ENCODE measurements at places on chromosomes 7 and 10.
A peak's percentile ranks its signal among the peaks of the same experiment; 100 is the strongest.

DNA sequence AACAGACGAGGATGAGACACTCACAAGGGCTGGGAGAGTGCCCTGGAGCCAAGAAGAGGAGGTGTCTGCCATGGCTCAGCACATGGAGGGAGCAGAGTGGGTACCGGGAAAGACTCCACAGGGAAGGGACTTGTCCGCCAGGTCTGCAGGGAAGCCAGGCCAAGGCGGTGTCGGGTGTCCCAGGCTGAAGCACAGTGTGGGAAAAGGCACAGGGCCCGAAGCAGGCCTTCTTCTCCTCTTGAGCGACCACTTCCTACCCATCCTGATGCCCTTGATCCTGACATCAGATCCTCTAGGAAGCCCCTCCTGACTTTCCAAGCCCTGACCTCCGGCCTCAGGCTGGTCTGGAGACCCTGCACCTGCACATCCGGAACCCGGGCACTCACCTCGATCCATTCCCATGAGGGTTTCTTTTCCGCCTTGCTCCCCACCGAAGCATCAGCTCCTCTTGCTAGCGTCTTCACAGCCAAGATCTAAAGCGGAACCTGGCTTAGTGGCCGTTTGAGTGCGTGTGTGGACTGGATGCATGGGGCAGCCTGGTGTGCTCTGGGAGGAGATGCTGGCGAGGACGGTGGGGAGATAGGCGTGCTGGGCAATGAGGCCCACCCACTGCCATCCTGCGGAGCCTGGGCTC lies 8.5 kb downstream of the CALML3 start:
- no peak for DNase-seq

GRCh38 chr10:87696922-87697745 lies 37.5 kb downstream of the PAPSS2 start:
- no peak for DNase-seq

GRCh38 chr7:74443543-74444247 lies 10.0 kb upstream of the GTF2IRD1 start:
- DNase-seq: no peak

DNA sequence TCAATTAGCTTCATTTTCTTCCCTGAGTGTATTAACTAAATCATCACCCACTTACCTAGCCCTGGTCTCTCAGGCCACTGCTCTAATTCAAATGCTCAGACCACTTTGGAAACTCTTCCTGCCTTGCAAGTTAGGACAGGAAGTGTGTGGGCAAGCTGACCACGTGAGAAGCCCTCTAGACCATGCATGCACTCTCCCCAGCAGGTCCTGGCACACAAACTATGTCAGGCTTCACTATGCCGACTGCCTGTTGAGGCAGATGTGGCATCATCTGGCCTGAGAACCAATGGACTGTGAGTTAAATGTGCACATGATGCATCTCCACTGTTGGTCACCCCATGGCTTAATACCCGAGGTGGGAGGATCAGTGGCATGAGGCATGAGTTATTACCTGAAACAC lies 439.6 kb downstream of the GRID1 start:
- DNase-seq: no peak

DNA sequence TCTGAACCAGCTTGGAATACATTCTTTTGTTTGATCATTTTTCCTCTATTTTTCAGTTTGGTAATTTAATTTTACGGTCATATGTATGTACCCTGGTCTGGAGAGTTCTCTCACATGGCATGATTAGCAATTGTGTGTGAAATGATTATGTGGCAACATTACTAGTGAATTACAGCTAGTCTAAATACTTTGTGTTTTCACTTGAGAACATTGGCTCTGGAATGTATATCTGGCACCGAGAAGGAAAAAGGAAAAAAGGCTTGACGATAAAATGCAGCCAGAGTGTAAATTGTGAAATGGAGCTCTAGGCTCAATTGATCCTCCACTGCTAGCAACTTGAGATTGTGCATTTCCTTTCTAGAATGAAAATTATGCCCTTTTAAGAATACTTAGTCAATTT lies 397.2 kb downstream of the EXOC4 start:
- no peak for DNase-seq

DNA sequence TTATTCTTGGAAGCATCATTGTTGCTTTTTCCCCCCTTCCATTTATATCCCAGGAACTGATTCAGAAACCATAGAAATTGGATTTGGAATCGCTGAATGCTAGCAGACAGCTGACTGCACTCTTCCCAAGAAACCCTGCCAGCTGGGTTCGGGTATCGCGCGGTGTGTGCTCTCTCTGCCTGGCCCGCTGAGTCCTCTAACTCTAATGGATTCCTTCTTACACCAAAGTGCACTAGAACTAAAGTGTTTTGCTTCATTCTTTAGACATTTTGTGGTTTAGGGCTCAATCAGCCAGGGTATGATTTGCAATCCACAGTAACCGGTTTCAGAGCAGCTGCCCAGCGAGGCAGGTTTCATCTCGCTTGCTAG lies 92.2 kb downstream of the EGFR start:
- peak; percentile 89 for DNase-seq

DNA sequence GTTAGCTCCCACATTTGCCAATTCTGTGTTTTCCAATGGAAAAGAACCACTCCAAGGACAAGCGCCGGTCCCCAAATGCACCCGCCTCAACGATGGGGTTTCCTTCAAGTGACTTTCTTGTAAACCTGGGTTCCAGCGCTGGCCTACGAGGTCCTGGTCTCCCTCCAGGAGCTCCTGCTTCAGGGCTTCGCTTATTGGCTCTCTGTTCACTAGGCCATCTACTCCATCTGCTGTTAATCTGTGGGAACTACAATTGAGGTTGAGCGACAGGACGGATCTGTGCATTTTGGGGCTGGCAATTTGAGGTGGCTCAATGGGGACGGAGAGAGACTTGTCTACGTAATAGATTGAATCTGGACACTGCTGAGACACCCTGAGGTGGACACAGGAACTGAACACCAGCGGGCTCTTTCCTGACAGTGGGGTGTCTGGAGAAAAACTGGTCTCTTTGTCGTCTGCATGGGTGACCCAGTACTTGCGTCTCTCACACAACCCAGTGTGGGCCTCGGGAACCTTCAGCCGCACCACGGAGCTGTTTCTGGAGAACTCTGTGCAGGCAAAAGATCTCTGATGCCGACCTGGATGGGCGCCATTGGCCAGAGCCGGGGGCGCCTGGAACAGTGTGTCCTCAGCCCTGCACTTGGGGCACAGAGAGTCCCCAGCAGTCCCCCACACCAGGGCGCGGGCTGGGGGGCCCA lies 115.9 kb upstream of the ADAM12 start:
- DNase-seq: peak; percentile 57

- no peak for DNase-seq
Measured at GRCh38 chr10:15725603-15726002, 5.9 kb upstream of the ITGA8 start.

DNA sequence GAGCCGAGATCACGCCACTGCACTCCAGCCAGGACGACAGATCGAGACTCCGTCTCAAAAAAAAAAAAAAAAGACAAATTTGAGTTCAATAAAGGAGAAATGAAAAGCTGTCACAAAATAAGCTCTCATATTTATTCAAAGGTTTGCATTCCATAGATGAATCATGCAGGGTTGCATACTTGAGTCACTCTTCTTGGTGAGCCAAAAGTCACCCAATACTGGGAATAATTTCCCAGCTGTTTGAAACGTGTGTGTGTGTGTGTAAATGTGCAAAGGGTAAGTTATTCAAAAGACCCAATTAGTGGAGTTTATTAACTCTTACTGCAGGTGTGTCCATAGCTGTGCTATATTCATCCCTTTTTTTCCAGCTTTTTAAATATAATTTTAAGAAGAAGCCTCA lies 297.7 kb downstream of the CCDC3 start:
- no peak for DNase-seq

DNA sequence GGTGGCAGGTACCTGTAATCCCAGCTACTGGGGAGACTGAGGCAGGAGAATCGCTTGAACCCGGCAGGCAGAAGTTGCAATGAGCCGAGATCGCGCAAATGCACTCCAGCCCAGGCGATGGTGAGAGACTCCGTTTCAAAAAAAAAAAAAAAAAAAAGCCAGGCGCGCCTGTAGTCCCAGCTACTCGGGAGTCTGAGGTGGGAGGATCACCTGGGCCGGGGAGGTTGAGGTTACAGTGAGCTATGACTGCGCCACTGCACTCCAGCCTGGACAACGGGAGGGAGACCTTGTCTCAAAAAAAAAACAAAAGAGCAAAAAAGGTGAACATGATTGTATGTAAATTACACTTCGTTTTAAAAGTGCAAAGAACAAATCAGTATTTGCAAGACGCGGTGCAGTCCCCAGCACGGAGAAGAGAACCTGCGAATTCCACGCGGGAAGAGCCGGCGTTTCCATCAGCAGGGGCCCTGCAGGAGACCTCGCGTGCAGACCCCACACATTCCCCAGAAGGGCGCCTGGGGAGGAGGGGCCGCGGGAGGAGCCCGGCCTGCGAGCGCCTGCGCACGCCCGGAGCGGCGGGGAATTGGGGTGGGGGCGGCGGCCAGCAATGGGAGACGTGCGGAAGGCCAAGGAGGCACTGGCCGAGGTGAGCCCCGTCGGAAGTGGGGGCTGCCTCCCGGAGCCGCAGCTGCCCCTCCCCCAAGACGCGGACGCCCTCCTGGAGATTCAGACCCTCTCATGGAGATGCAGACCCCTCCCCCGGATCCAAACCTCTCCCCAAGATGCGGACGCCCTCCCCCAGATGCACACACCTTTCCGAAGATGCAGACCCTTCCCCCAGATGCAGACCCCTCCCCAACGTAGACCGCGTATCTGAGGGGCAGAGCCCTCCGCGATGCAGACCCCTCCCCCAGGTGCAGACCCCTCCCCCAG lies 16.7 kb upstream of the SUN1 start:
- DNase-seq: peak; percentile 76

DNA sequence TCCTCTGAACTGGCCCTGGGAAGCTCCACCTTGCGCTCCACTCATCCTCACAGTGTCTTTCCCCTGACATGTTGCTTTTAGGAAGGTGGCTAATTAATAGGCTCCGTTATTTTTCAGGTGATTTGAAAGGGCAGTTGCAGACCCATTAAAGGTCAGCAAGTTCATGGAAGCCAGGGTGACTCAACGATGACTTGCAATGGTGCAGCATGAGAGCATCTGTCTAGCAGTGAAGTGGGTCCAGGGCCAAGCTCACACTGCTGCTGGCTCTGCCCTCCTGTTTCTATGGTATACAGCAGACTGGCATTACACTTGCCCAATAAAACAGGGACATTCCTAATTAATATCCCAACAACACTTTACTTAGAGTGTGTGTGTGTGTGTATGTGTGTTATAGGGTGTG lies 68.8 kb upstream of the WDR11 start:
- DNase-seq: no peak

DNA sequence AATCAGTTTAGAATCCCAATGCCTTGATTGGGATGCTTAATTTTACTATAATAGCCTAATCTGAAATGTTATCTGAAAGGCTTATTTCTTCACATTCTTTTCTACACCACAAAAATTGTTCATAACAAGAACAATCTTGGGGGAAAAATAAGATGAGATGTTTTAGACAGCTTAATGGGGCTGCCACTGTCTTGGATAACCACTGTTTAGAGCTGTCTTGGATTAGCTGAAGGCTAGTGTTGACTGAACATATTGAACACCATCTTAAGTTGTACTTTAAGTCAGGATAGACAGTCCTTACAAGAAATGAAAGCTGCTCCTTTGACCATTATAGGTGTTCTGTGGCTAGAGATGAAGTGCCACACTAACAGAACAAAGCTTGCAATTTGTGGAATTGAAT lies 501.3 kb downstream of the GFRA1 start:
- no peak for DNase-seq

- DNase-seq: no peak
Measured at GRCh38 chr10:101485207-101485606, 102.8 kb downstream of the POLL start.

DNA sequence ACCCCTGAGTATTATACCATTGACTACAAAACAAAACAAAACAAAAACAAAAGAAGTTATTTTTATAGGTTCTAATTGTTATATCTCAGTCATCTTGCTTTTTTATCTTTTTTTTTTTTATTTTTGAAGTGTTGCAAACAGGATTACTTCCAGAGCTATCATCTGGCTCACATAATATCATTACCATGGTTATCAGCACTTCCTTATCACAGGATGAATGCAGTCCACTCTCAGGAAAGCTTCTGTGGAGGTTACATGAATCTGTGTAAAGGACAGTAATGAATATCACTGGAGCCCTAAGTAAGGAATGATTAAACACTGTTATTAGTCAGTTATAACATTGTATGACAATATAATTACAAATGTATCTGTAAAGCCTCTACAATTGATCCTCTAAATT lies 451.5 kb downstream of the PLXDC2 start:
- DNase-seq: no peak

GRCh38 chr7:149027611-149028345 lies 527 bp downstream of the PDIA4 start:
- no peak for DNase-seq

GRCh38 chr10:30027057-30028005 lies 32.1 kb downstream of the JCAD start:
- DNase-seq: peak; percentile 80

DNA sequence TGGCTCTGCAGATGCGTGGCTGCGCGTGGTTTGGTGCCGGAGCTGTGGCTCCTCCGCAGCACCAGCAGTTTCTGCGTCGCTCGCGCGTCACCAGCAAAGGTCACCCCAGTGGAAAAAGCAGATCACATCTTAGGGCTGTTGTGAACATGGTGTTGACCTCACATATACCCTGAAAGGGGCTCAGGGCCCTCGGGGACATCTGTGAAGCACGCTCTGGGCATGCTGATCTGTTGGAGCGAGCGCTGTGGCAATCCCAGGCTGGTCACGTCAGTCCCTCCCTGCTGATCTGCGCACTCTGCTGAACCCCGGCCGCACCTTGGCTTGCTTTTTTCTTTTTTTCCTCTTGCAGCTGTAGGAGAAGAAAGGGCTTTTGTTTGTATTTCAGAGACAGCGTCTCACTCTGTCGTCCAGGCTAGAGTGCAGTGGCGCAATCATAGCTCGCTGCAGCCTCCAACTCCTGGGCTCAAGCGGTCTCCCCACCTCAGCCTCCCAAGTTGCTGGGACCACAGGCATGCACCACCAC lies 33.3 kb upstream of the AP5Z1 start:
- no peak for DNase-seq

DNA sequence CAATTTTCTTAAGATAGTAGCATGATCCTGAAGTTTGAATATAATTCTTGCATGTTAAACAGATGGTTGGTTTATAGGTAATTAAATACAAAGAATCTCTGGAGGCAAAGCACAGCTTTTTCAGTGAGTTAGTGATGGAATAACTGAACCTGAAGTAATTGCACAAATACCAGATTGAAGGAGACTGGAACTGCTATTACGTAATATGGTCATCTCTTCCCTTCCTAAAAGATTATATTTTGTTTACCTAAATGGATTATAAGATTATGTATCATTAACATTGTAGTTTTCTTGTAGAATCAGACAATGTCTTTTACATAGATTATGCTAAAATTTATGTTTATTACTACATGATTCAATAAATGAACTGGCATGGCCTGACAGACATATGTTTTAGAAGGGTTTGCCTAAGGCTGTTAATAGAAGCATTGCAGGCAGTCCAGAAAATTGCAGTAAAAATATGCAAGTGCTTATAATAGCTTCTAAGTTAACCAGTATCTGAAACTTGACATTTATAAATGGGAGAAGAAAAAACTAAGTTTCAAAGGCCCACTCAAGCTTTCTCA lies 35.8 kb upstream of the GPR37 start:
- DNase-seq: no peak

- DNase-seq: no peak
Measured at GRCh38 chr7:155758348-155758747, 53.9 kb downstream of the SHH start.

- DNase-seq: peak; percentile 34
Measured at GRCh38 chr10:80407812-80408241, 524 bp upstream of the PRXL2A start.
